Gastroesophageal sphincter (tissue), 4 donors: ENCODE measurements at places on chromosomes 5 and 9.

DNA sequence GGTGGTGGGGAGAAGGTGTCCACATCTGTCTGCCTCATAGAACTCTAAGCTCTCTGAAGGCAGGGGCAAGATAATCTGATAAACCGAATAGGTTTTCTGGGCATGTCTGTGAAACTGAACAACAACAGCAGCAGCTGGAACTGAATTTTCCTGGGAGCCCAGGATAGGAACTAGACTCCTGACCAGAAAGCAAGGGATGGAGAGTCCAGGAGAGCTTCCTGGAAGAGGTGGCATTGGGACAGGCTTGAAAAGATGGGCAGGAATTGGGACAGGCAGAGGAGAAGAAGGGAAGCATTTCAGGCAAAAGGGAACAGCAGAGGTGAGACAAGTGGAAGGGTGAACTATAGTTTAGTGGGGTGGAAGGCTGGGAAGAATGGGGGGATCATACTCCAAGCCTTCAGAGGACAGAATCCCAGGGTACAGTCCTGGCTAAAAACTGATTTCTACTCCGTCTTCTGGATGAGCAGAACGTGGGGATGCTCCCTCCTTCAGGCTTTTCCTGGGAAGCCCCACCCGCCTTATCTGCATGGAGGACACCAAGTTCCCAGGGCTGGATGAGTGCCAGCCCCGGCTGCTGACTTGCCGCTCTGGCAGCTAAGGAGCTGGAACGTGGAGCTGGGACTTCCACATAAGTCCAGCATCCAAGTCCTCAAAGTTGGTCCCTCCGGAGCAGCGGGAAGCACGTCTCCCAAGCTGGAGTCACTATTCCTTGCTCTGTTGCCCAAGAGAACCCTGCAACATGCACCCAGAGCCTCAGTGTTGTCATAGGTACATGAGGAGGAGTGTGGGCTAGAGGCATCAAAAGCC lies 13.9 kb upstream of the KIF12 start:
- ATAC-seq, result peak; percentile 74

- ATAC-seq, result no peak
Measured at GRCh38 chr9:136324501-136325300, 2.6 kb upstream of the GPSM1 start.

GRCh38 chr5:114407783-114408182 lies 45.9 kb downstream of the KCNN2 start:
- no peak for ATAC-seq

DNA sequence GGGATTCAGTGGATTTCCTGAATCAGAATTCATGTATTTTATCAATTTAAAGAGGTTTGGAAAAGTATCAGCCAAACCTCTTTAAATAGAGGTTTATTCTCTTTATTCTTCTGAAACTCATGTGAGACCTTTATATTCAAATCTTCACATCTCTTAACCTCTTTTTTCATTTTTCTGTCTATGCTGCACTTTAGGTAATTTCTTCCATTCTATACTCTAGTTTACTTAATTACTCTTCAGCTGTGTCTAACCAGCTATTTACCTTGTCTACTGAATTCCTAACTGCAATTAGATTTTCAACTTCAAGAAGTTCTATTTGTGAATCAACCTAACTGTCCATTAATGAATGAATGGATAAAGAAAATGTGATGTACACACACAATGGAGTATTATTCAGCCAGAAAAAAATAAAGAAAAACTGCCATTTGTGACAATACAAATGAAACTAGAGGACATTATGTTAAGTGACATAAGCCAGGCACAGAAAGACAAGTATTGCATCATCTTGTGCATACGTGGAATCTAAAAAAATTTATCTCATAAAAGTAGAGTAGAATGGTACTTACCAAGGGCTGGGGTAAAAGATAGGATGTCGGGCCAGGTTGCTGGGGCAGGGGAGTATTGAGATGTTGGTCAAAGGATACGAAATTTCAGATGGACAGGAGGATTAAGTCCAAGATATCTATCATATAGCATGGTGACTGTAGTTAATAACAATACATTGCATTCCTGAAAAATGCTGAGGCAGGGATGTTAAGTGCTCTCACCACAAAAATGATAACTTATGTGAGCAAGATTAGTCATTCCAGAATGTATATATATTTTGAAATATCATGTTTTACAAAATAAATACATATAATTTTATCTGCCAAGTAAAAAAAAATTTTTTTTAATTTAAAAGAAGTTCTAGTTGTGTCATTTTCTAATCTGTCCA lies 129.5 kb upstream of the LRRTM2 start:
- ATAC-seq, result no peak

GRCh38 chr5:41067714-41068568 lies 3.2 kb downstream of the MROH2B start:
- no peak for ATAC-seq

- no peak for ATAC-seq
Measured at GRCh38 chr5:42842921-42843641, 31.4 kb upstream of the SELENOP start.

DNA sequence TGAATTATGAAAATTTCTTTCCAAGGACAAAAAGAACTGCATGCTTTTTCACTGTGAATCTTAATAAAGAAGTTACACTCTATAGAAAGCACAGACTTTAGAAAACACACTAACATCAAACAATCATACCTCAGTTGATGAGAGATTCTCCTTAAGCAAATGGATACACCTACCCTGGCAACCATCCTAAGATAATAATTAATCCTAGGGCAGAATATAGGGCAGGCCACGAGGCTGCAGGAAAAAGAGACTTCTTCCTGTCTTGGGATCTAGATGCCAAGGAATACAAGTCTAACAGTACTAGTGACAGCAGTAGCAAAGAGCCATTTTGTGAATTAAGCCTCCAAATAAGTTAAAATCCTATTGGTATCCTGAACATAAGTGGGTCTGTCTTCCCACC lies 395.4 kb downstream of the EFNA5 start:
- no peak for ATAC-seq

DNA sequence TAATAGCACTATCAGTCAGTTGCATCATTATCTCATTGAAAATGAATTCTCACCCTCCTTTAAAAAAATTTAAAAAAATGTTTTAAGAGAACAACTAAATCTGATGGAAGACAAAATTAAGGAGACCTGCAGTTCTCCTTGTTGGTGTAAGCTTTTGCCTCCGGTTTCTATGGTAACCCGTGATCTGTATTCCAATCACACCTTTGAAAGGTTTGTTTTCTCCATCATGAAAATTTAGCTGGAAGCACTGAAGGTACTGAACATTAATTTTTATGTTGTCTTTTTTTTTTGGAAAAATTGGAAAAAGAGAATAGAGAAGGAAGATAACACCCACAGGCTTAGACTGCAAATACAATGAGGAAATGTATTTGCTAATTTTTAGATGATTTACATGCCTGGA lies 2.5 kb upstream of the BASP1 start:
- ATAC-seq, result no peak

- no peak for ATAC-seq
Measured at GRCh38 chr9:135716045-135716444, 14.1 kb downstream of the KCNT1 start.

DNA sequence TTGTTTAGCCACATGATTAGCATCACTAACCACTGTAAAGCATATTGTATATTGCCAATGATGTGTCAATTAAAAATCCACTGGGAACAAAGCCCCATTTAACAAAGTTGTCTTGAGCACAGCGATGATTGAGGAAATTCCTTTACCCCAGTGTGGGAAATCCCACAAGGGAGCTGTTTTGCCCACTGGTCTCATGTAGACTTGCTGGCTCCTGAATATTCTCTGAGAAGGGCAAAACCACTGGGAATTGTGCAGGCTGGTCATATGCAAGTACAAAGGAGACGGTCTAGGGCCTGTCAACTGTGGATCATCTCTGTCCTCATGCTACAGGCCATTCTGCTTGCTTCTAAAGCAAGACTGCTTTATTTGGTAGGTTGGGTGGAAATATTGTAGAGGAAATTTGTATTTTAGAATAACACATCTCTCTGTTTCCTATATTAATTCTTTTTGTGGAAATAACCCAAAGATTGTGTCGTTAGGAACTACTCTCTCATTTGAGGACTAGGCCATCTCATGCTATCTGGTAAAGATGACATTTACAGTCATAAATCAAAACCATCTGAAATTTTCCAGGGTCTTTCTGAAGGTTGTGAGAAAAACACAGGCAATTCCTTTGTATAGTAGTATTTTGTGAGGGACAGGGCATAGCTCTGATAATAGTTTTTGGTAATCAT lies 60.2 kb downstream of the PARP8 start:
- no peak for ATAC-seq

- no peak for ATAC-seq
Measured at GRCh38 chr9:82883436-82883835, 179.5 kb downstream of the RASEF start.

DNA sequence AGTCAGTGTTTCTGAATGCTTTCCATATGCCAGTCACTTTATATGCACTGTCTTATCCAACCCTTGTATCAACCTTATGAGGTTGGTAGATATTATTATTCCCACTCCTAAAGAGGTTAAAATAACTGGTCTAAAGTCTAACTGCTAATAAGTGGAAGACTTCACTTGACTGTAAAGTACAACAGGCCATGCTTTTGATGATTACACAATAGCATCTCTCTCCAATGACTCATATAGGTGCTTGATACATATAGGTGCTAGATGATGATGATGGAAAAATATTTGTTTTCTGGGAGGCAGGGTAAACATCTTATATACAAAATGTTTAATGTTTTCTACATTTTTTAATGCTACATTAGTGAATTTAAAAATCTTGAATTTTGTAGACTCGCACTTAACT lies 75.9 kb upstream of the NR3C1 start:
- no peak for ATAC-seq

DNA sequence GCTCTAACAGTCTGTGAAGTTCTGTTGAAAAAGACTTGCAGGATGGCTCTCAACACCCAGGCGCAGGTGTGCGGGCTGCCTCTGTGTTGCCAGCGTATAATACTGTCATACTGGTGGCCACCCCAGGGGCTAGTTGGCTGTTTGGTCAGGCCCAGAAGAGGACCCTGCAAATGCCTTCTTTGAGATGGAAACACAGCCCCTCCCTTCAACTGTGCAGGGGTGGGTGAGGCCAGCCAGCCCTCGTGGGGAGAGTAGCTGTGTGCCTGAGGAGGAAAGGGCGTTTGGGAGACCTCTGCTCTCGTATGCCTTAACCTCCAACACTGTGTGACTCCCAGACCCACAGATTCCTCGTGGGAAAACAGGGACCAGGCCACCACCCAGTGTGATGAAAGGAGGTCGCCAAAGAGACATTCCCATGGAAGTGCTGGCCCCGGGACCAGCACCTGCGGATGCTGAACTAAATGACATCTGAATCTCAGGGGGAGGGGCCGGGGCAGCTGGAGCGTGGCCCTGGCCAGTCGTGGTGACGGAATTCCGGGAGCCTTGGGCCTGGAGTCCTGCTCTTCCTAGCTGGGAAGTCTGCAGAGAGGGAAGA lies 11.3 kb upstream of the SCGB3A1 start:
- peak; percentile 10 for ATAC-seq

- peak; percentile 89 for ATAC-seq
Measured at GRCh38 chr9:19174127-19174912, 47.0 kb upstream of the PLIN2 start.

GRCh38 chr5:122182491-122182921 lies 53.2 kb downstream of the ZNF474 start:
- peak; percentile 76 for ATAC-seq

GRCh38 chr9:36148311-36149051 lies 11.9 kb downstream of the GLIPR2 start:
- ATAC-seq, result peak; percentile 91

GRCh38 chr9:132583584-132584304 lies 1.3 kb downstream of the BARHL1 start:
- ATAC-seq, result no peak

GRCh38 chr9:16627521-16627920 lies 242.9 kb downstream of the BNC2 start:
- no peak for ATAC-seq

DNA sequence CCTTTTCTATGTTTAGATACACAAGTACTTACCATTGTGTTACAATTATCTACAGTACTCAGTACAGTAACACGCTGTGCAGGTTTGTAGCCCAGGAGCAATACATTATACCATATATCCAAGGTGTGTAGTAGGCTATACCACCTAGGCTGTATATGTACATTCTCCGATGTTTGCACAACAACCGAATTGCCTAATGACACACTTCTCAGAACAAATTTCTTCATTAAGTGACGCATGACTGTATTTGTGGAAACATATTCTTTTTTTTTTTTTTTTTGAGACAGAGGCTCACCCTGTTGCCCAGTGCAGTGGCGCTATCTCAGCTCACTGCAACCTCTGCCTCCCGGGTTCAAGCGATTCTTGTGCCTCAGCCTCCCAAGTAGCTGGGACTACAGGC lies 4.0 kb upstream of the RAD23B start:
- no peak for ATAC-seq

- no peak for ATAC-seq
Measured at GRCh38 chr9:13089666-13090065, 189.8 kb downstream of the MPDZ start.

DNA sequence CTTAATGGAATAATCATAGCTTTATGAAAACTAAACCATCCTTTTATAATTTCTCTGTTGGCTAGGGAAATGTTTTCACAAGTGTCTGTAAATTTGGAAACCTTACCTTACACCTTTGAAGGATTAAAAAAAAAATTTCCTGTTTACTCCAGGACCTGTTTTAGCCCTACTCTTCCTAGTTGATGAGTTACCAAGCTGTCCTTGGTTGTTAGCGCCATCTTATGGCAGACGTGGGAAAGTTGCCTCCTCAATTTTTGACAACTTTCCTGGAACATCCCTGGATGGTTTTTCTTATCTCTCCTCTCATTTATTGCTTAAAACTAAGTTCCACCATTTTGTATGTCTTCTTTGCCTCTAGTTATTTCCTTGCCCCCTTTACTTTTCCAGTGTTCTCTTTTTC lies 25.7 kb downstream of the ZSWIM6 start:
- no peak for ATAC-seq

DNA sequence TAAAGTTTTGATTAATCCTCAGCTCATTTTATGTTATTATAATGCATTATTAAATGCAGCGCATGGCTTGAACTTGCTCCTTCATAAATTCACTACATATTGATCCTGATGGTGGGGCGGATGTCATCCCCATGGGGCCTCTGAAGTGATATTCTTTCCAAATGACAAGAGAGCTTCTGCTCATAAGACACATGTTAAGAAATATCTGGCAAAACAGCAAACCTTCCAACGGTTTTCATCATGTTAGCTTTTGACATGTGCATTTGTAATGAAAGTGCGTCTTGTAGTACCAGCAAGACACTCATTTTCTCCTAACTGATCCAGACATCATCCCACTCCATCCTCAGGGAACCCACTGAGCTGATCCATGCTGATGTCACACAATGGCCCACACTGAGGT lies 45.7 kb downstream of the SEMA5A start:
- no peak for ATAC-seq

DNA sequence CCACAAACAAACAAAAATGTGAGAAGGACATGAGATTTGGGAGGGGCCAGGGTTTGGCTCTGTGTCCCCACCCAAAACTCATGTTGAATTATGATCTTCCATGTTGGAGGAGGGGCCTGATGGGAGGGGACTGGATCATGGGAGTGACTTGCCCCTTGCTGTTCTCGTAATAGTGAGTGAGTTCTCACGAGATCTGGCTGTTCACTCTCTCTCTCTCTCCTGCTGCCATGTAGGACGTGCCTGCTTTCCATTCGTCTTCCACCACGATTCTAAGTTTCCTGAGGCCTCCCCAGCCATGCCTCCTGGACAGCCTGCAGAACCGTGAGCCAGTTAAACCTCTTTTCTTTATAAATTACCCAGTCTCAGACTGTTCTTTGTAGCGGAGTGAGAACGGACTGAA lies 118.7 kb downstream of the RXRA start:
- ATAC-seq, result no peak

- ATAC-seq, result no peak
Measured at GRCh38 chr5:14818931-14819790, 52.4 kb downstream of the ANKH start.

GRCh38 chr5:5313101-5313635 lies 109.3 kb upstream of the ICE1 start:
- no peak for ATAC-seq

GRCh38 chr9:91809581-91810285 lies 140.3 kb downstream of the ROR2 start:
- ATAC-seq, result no peak
